ENCODE measurements at places on chromosomes 6 and 20. TPM values are rescaled to one million over a fixed set of nuclear protein-coding genes. Genes with fewer than 3 reads are reported as not detected.

- no peak for DNase-seq
Measured at GRCh38 chr6:130620338-130620781, 206.8 kb upstream of the SMLR1 start.

DNA sequence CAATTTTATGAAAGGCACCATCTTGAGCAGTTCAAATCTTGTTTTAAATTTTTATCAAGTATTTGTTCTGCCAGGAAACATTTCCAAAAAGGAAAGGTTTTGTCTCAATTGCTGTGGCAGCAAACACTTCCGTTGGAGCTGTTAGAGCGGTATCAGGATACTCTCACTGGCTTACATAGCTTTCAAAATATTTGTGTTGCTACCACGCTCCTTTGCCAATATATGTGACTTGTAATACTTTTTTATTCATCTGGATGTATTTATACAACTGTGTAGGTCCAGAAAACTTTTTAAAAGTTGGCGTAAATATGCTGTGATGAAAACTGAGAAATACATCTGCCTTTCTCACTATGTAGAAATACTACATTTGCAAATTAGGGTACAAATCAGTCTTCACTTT lies 37.8 kb upstream of the NHSL1 start:
- no peak for DNase-seq

Gene MYL9
- total RNA-seq = 0.96 TPM

GRCh38 chr6:103122766-103123601 lies 1729.5 kb downstream of the GRIK2 start:
- no peak for DNase-seq

- peak; percentile 41 for DNase-seq
Measured at GRCh38 chr20:24981282-24981681, 11.3 kb downstream of the APMAP start.

Gene HLA-DMB
- 31.2 TPM for total RNA-seq

DNA sequence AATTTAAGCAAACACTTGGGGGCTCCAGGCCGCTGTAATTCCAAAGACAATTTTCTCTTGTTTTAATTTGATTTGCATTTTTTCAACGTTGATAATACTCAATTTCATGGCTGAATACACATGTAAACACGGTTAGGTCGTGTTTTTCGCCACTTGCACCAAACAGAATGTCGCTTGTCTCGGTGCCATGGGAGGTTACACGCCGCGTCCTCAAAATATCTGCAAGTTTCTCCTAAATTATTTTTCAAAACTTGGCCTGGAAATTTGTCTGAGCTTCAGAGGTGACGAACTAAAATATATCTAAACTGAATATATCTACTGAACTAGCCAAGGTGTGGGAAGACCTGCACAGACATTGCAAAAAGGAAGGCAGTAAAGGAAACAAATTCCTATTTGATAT lies 15.0 kb downstream of the FOXA2 start:
- DNase-seq = no peak

DNA sequence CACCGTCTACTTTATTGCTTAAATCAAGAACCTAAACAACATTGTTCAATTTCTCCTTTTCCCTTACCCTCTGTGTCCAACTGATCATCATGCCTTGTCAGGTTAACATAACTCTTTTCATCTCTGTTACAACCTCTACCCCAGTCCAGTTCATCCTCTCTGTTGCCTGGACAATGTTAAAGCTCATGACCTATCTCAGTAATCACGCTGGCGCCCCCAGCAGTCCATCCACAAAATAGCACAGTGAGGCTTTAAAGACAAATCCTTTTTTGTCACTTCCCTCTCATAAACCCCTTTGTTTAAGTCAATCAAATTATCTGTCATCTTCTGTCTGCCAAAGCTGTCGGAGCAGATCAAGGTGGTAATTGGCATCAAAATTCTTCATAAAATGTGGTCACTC lies 140.1 kb downstream of the QKI start:
- peak; percentile 70 for DNase-seq

DNA sequence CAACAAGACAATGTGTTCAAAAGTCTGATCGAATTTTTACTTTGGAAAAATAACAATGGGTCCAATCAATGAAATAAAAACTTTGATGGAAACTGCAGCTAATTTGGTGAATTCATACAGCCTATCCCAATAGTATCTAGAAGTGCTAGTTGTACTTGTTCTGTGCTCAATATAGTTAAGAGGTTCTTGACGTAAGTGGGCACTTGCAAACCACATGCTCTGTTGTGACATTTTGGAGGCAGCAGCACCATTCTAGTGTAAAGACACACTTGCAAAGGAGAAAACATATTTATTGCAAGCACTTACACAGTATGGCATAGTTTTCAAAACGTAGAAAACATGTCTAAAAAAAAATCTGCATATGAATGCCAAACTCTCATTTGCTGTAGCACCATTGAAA lies 6.7 kb upstream of the KLHL31 start:
- DNase-seq = no peak

Gene FLRT3
- not detected for total RNA-seq

- no peak for DNase-seq
Measured at GRCh38 chr20:9032758-9033157, 36.1 kb upstream of the PLCB4 start.

DNA sequence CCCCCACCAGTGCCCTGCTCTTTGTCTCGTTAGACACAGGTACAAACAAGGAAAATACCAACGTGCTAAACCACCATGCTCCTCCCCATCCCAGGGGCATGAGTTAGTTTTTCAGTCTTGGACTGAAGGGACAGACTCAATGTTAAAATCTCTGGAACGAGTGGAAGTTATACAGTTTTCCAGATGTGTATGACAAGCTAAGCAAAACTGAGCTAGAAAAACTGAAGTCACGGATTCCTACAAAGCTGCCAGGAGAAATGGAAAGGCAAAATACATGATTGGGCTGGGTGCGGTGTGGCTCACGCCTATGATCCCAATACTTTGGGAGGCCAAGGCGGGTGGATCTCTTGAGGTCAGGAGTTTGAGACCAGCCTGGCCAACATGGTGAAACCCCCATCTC lies 34.3 kb upstream of the QKI start:
- DNase-seq = no peak

DNA sequence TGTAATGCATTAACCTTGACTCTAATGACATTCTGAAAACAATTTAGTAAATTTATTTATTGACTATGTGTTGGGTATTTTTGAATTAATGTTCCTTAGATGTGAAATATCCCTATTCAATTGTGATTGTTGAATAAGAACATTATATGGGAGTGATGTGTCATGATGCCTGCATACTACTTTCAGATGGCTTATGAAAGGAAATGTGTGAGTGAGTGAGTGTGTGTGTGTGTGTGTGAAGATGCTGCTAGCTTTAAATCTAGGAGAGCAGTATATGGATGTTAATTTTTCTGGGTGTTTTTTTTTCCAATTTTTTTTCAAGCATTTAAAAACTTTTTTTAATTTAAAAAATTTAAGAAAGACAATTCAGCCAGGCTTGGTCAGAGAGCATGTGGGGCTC lies 32.5 kb upstream of the NT5E start:
- no peak for DNase-seq

DNA sequence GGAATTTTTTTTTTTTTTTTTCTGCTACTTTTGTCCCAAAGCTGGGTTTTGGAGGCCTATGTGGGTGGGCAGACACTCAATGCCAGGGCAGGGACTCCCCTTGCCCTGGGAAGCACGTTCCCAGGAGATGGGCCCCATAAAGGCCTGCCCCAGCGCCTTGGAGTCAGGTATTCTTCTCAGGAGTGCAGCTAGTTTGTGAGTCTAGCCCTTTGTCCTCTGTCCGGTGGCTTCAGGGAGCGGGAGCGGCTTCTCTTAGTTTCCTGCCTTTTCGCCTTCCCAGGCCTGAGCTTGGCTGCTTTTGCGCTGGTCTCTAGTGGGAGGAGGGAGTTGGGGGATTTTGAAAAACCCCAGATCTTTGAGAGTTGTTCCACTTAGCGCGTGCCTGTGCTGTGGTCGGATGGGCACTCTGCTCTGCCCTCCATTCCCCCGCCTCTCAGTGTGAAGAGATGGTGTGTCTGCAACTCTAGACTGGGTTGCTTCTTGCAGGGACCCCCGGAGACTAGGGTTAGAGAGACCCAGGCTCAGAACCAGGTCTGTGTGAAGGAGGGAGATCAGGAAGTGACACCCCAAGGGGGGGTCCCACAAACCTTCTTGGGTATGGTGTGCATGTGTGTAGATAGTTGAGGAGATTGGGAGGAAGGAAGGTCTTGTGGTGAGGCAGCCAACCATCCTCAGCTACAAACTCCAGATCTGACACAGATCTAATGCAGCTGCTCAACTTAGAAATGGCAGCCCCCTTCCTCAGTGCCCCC lies 1.3 kb downstream of the PLCG1 start:
- DNase-seq = peak; percentile 82

Gene SAMD3
- 47.9 TPM for total RNA-seq

Gene PNLDC1
- 1.4 TPM for total RNA-seq

- DNase-seq = no peak
Measured at GRCh38 chr20:31472395-31473330, 2.3 kb downstream of the DEFB124 start.

Gene SLC26A8
- not detected for total RNA-seq

Gene NFATC2
- 39.9 TPM for total RNA-seq

- DNase-seq = no peak
Measured at GRCh38 chr6:134119486-134119885, 67.1 kb upstream of the SLC2A12 start.

Gene OR2B3
- not detected for total RNA-seq

Gene KCNB1
- not detected for total RNA-seq

GRCh38 chr6:170448751-170449630 lies 104.1 kb downstream of the PSMB1 start:
- no peak for DNase-seq

GRCh38 chr6:89242574-89243330 lies 25.6 kb upstream of the GABRR1 start:
- DNase-seq = no peak

Gene MRPS18A
- 47.4 TPM for total RNA-seq

DNA sequence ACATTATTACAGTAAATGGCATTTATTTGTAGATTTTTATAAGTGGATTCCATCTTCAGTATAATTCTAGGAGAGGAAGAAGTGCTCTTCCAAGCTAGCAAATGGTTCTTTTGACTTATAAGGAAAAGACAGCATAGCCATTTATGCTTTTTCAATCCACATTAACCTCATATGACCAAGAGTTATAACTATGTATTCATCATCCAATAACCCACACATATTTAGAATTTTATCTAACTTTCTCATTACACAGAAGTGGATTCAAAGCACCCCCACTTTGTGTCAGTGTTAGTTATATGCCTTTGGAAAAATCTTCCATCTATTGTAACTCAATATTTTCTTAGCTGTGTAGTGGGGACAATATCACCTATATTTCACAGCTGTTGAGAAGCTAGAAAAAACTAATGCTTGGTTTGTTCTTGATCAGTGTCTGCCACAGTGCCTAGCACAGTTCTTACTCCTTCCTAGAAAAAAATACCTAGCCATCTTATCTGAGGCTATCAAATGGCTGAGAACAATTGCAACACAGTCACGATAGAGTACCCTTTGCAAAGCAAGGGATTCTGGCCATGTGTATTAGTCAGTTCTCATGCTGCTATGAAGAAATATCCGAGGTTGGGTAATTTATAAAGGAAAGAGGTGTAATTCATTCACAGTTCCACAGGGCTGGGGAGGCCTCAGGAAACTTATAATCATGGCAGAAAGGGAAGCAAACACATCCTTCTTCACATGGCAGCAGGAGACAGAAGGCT lies 986.3 kb downstream of the TFAP2A start:
- no peak for DNase-seq

DNA sequence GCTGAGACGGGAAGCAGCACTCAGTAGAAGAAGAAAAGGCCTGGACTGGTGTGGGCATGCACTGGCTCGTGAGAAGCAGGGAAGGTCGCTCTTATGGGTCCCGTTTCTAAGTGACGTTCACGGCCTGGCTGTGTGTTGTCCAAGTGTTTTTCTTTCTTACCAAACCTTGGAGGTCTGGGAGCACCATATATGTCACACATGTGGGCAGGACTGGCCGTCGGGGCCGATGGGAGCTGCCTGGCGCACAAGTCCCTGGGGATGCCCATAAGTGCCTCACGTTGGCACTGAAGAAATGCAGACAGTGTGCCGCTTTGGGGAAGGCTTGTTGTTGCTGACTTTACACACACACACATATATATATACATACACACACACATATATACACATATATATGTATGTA lies 86.0 kb upstream of the DUSP22 start:
- DNase-seq = no peak

Gene LAMA2
- total RNA-seq = not detected

Gene ABHD16B
- not detected for total RNA-seq

Gene SLC44A4
- not detected for total RNA-seq

GRCh38 chr20:21322921-21323331 lies 19.8 kb downstream of the XRN2 start:
- peak; percentile 43 for DNase-seq

Gene ARHGAP18
- 14.1 TPM for total RNA-seq

- peak; percentile 34 for DNase-seq
Measured at GRCh38 chr6:169794317-169795055, 43.1 kb downstream of the ERMARD start.

Gene C20orf202
- not detected for total RNA-seq

- no peak for DNase-seq
Measured at GRCh38 chr20:38161412-38161774, 3.7 kb downstream of the TGM2 start.

GRCh38 chr20:14245368-14245970 lies 91.9 kb downstream of the FLRT3 start:
- DNase-seq = no peak

Gene HSPA12B
- total RNA-seq = not detected

- no peak for DNase-seq
Measured at GRCh38 chr6:28695715-28696114, 170.0 kb downstream of the GPX5 start.

DNA sequence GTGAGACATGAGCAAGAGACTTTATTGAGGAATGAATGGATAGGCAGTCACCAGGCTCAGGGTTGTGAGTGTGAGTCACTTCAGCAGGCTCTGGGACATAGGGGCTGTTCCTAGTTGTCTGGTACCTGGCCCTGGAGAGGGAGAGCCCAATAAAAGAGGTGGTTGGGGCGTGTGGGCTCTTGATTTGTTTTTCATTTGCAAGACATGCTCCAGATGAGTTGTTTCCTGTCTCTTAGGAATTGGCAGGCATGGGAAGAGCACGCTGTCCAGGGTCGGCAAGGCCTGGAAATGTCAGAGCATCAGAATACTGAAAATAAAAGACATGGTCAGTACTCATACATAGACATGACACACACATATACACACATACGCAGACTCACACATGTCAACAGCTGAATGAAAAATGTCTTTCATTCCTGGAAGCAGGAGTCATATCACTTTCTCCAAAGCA lies 166.3 kb upstream of the SULF2 start:
- no peak for DNase-seq

DNA sequence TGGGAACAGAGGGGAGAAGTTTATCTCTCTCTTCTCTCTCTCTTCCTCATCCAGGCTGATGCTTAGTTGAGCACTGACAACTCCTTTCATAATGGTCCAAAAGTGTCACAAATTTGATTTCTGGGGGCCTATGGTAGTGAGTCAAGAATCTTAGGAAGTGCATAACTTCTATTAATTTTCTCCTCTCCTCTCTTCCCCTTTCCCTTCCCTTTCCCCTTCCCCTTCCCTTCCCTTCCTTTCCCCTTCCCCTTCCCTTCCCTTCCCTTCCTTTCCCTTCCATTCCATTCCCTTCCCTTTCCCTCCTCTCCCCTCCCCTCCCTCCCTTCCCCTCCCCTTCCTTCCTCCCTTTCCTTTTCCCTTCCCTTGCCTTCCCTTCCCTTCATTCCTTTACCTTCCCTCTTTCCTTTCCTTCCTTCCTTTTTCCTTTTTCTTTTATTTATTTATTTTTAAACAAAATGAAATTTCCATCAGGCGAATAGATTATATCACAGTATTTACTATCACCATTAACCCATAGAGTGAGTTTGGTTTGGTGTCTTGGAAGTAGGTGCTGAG lies 56.9 kb upstream of the JAG1 start:
- no peak for DNase-seq

- DNase-seq = no peak
Measured at GRCh38 chr6:50791900-50792508, 26.7 kb upstream of the TFAP2B start.
